Subcutaneous adipose tissue (tissue), 4 donors: ENCODE measurements at places on chromosomes 1 and 21. TPM values are rescaled to one million over a fixed set of nuclear protein-coding genes. Genes with fewer than 3 reads are reported as not detected.

The LMOD1 gene
- total RNA-seq, result 168 TPM

The AMPD1 gene
- total RNA-seq, result not detected

The GPX7 gene
- 15.5 TPM for total RNA-seq

The MYOC gene
- total RNA-seq, result 11.3 TPM

The FYB2 gene
- total RNA-seq, result not detected

The NAV1 gene
- total RNA-seq, result 25.1 TPM

The IL19 gene
- not detected for total RNA-seq

The VSIG8 gene
- total RNA-seq, result not detected

The SPATA46 gene
- total RNA-seq, result not detected

The OR2L5 gene
- total RNA-seq, result 0.65 TPM

The PLPPR5 gene
- total RNA-seq, result not detected

The LEMD1 gene
- not detected for total RNA-seq

The HAPLN2 gene
- not detected for total RNA-seq

The SPRR5 gene
- total RNA-seq, result not detected

The CNN3 gene
- total RNA-seq, result 168 TPM
